NCI-H1092 (cell line): ENCODE measurements at places on chromosomes 2 and 18.

GRCh38 chr2:17518212-17519154, at the start of gene RAD51AP2:
RAD51AP2 (minus strand) TSS chr2:17518440; CDS start chr2:17518415, 25 bp downstream.
- no peak for DNase-seq

GRCh38 chr2:102110171-102110570, 32.4 kb upstream of the IL1R1 start:
- no peak for DNase-seq

DNA sequence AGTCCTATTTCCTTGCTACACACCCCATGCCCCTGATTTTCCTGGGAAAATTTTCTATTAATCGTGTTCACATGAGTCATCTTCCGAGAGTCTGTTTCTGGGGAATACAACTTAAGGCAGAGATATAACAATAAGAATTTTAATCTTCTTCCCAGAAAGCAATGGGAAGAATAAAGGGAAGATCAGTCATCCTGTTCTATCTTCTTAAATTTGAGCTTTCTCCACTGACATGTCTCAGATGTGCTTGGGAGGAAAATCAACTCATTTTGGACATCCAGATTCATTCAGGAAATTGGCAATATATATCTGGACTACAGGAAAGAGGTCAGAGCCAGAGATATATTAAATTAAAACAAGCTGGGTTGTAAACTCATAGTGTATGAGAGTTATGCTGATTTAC, 62.3 kb upstream of the SPAG16 start:
- DNase-seq = no peak

DNA sequence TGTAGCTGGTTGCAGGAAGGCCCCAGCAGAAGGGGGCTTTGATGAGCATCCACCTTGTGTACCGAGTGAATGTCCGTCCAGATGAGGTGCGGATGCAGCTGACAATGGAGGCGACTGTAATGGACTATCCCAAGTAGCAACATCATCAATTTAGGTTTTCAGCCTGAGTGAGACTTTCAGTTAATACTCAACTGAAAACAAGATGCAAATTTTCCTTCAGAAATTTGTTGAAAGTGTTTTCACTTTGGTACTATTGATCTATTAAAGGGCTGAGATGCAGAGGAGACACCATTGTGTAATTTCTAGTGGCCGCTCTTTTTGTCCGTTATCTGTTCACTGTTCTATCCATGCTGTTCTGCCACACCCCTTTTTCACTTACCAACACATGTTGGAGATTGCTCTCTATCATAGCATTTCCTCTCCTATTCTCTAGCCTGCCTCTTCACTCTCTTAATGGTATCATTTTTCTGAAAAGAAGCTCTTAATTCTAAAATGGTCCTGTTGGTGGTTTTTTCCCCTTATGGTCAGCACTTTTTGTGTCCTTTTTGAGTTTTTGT, 12.0 kb upstream of the CASP8 start:
- DNase-seq = no peak

GRCh38 chr2:138391946-138392345, 109.6 kb upstream of the SPOPL start:
- DNase-seq = no peak

DNA sequence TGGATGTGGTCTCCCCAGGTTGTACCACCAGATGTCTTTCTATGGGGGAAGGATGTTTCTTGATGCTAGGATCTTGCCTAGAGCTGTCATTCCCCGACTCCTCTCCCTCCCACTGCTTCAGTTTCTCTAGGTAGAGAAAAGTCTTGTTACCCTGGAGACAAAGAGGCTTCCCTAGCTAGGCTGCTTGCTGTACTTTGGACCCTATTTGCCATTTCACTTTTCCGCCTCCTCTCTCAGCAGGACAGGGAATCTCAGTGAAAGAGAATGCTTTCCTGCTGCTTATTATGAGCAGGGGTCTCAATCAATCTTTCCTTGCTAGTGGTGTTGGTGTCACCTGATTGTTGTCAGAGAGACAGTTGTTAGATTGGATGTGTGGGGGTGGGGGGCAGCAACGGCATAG, 818.8 kb upstream of the GYPC start:
- DNase-seq = no peak

- no peak for DNase-seq
Measured at GRCh38 chr2:156522864-156523440, 86.8 kb downstream of the GPD2 start.

- DNase-seq = no peak
Measured at GRCh38 chr2:209986415-209986814, 16.0 kb upstream of the RPE start.

DNA sequence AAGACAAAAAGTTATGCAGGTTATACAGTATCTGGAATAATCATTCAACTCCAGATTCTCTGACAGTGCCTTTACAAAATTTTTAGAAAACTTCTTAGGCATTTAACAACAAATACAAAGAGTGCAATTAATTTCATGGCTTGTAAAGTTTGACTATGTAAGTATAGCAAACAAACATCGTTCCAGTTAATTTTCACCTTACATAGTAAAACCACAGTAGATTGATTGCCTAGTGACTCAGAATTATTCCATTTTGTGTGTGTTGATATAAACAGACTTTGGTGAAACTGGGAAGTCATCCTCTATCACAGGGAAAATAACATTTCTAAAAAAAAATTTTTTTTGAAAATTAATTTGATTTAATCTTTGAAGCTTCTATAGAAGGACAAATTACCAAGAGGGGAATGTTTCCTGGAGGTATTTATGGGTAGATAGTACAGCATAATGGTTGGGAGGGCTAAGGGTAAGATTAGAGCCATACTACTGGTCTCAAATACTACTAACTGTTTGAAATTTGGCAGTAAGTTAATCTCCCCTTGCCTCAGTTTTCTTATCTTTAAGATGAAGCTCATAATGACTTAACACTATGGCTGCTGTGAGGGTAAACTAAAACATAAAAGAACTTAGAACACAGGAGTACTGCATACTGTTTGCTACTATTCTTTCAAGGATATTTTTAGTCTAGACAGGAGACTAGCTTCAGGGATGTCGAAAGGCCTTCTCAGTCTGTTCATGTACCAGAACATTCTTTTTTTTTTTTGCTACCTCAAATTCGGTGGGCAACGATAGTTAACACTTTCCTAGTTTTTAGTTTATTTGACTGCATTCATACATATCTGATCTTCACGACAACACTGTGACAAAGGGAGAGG, 19.6 kb downstream of the NDUFAF7 start:
- DNase-seq = no peak

DNA sequence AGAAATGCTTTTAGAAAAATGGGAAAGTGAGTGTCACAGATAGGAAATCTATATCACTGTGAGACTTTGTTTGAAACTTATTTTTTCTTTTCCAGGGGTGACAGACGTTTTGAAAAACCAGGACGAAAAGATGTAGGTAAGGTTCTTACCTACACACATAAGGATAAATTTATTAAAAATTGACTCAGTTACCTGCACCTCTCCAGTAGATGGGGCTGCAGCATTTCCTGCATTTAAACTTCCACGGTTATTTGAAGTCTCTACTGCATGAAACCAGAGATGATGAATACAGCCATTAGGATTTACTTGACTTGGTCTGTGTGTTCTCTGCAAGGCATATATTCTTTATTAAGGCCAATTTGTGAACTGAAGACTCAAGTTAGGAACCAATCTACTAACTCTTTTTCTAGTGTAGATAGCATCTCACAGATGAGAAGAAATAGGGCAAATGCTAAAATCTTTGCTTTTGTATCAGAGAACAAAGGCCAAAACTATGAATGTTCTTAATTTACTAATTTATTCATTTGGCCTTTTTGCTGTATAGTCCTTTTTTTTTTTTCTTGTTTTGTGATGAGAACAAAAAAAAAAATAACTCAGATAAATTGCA, 15.0 kb downstream of the KCNJ13 start:
- DNase-seq = no peak

DNA sequence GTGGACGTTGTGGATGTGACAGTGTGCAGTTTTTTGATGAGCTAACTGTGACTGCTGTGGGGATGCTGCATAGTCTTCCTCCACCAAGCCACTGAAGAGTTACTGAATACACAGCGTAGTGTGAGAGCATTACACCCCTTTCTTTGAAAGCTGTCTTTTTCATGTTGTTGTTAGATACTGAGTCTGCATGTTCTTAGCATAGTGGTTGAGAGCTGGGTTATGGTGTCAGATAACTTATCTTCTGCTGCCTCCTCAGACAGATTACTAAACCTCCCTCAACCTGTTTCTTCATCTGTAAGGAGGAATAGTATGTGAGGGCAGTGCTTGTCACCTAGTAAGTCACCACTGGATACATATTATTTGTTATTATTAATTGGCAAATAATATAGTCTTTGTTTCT, 63.2 kb downstream of the CEP192 start:
- no peak for DNase-seq

DNA sequence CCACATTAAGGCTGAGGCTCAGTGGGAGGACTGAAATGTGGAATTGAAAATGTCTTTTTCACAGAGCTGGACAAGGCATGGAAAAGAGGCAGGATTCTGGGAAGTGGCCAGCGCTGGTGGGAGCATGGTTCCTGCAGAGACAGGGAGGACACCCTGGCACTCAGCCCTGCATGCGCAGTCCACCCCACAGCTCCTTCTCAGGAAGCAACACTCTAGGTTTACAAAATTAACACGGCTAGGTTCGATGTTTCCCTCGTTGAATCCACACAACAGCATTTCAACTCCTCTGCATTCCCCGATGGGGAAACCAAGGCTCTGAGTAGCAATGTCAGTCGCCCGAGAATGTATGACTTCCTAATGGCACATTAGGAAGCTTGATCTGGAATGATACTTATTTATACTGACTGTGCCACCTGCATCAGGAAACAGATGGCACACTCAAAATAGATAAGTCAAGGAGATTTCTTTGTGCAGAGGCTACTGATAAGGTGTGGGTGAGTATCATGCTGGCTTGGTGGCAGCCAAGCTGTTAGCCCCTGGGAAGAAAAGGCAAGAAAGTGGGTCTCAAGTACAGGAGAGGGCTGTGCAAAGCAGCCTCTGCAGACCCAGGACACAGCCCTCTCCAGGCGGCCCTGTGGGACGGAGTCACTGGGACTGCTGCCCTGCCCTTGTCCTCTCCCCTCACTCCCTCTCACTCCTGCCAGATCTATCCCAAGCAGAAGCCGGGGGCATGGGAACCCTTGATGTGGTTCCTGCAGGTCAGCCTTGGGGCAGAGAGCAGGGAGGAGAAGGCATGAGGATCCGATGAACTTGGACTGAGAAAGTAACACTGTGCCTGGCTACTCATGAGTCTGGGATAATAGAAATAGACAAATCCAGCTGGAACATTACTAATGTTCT, 158.4 kb upstream of the FHL2 start:
- no peak for DNase-seq

GRCh38 chr2:57906152-57906732, 140.4 kb upstream of the VRK2 start:
- no peak for DNase-seq

DNA sequence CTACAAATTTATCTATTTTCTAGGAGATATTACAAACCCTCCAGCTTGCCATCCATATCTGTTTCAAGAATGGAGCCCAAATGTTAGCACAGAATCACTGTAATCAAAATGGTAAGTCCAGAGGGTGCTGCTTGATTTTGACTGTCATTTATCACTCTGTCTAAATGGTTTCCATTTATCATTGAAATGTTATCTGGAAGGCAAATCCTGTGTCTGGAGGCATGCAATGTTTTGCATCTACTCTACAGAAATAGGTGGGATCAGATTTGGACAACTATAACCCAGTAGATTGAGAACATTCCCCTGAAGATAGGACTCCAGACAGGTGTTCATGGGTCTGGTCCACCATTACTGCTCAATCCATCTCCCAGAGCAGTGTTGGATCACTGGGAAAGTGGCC, 128.7 kb downstream of the MAIP1 start:
- DNase-seq = no peak

DNA sequence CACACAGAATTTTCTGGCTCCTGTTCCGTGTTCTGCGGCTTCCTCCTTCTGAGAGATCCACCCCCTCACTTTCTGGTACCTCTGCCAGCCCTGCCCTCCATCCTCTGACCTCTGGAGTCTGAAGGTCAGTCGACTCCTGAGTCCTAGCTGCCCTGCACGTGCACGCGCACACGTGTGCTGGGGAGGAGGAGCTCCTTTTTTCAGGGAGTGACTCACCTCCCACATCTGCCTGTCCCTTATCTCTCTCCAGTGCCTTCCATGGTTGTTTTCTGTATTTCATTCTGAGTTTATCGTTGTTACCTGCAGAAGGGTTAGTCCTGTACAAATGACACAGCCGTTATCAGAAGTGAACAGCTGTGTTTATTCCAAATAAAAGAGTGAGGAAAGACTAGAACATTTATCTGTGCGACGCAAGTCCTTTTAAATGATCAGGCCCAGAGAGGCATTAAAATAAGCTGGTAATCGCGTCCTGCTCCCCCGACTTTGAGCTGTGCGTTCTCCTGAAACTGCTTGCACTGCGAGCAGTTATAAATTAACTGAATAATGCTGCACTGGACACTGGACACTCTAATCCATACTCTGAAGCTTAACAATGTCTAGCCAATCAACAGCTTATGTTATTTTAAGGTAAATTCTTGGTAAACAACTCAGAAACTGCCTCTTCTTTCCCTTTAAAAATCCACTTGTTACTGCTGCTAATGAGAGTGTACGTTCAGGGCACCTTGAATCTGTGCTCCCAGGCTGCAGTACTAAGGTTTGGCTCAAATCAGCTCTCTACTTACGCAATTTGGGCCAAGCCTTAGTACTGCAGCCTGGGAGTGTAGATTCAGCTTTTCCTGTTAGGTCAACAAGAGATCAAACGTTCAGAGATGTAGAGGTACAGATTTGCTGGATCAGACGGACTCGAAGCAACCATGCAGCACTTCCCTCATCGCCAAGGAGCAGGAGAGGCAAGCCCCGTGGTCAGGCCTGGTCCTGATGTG, 72.5 kb downstream of the GALR1 start:
- no peak for DNase-seq

- DNase-seq = no peak
Measured at GRCh38 chr2:241692448-241692847, 5.8 kb upstream of the DTYMK start.

GRCh38 chr2:215811409-215812345, 201.7 kb downstream of the MREG start:
- no peak for DNase-seq

GRCh38 chr2:159933727-159934049, 128.7 kb downstream of the PLA2R1 start:
- no peak for DNase-seq

DNA sequence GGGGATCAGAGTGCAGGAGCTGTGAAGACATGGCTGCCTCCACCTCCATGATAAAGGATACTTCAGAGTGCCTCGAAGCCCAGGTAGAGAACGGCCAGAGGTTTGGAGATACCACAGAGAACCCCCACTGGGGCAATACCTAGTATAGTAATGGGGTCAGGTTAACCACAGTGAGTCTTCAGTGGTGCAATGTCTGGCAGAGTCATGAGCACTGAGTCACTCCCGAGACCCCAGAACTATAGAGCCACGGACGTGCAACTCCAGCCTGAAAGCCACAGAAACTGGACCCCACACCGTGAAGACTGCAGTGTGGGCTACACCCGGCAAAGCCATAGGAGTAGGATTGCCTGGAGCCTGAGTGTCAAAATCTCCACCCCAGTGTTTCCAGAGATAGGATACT, 746.6 kb downstream of the CBLN2 start:
- no peak for DNase-seq
